ENCODE measurements at places on chromosomes 7 and 10.

- DNase-seq: peak; percentile 16
Measured at GRCh38 chr10:30057421-30057841, 2.0 kb downstream of the JCAD start.

DNA sequence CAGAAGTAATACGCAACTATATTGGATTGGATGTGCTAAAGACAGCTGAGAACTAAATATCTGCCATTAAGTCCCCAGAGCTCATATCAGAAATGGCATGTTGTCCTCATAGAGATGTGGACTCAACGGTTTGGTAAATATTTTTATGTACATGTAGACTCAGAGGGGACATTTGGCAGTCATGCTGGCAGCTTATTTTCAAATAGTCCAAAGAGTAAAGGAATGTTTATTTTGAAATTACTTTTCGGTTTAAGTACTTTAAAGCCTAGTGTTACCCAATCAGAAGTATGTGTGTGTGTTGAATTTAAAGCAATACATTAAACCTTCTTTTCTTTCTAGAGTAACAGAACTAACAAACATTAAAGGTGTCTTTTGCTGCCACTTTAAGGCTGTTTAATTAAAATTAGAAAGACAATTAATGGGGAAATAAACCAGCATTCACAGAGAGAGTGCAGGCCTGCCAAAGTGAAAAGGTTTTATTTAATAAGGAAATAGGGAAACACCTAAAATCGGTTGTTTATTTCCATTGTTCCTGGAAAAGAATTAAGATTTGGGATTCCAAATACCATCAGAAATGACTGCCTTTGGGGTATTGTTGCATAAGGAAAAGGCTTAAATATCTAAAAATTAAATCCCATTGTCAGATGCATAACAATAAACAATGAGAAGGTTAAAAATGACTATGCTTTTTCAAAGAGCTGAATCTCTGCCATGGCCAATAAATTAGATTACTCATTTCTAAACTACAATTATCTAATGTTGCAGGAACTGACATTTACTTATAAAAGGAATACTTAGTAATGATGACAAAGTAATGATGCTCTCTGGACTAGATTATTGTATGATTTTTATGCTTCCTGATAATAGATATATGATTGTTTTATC lies 113.4 kb upstream of the AHR start:
- peak; percentile 11 for DNase-seq

DNA sequence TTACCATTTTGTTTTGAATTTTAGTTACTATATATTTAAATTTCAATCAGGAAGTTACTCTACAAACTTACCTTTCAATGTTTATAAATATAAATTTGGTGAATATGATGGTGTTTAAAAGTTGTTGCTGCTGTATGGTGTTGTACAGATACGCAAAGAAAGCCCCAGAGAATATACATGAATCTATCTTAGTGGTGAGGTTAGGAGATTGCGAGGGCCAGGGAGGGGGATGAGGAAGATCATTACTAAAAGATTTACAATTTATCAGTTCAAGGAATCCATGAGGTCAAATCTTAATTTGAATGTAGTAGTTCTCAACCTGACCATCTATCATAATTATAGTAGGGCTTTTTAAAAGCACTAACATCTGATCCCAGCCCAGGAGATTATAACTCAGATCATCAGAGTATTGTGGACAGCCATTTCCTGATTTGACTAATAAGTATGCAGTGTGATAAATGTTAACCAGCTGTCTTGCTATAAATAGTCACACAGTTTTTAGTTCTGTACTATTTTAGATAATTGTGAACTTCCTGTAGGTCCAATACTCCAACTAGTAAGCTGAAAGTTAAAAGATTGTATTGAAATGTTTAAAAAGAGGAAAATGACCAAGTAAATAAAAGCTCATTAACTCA lies 23.6 kb downstream of the FAM3C start:
- peak; percentile 13 for DNase-seq

DNA sequence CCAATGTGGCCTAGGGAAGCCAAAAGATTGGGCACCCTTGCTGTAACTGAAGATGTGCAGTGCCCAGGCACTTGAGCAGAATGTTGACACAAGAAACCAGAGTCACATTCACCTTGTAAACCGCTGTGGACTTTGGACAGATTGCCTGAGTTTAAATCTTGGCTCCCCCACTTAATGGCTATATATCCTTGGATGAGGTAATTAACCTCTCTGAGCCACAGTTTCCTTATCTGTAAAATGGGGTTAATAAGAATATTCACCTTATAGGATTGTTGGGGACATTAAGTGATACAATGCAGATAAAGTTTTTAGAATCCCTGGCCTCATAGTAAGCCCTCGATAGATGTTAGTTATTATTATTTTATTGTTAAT lies 331.0 kb downstream of the LRMDA start:
- no peak for DNase-seq

GRCh38 chr7:152085131-152085530 lies 59.7 kb downstream of the GALNT11 start:
- no peak for DNase-seq

DNA sequence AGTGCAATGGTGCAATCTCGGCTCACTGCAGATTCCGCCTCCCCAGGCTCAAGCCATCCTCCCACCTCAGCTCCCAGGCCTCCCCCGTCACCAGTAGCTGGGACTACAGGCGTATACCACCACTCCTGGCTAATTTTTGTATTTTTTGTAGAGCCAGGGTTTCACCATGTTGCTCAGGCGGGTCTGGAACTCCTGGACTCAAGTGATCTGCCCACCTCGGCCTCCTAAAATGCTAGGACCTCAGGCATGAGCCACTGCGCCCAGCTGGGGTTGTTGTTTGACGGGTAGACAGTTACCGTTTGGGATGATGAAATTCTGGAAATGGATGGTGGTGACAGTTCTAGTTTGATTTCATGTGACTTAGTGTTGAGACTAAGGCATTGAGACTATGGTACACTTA lies 15.3 kb downstream of the CALML3 start:
- no peak for DNase-seq

GRCh38 chr7:14834456-14834855 lies 68.1 kb downstream of the DGKB start:
- peak; percentile 73 for DNase-seq

- peak; percentile 25 for DNase-seq
Measured at GRCh38 chr10:24307696-24308485, 99.0 kb downstream of the KIAA1217 start.

GRCh38 chr10:4623200-4623599 lies 202.8 kb upstream of the AKR1E2 start:
- no peak for DNase-seq

- no peak for DNase-seq
Measured at GRCh38 chr7:54858008-54858692, 99.1 kb upstream of the SEC61G start.

GRCh38 chr10:130453036-130453720 lies 317.0 kb downstream of the GLRX3 start:
- DNase-seq: no peak

DNA sequence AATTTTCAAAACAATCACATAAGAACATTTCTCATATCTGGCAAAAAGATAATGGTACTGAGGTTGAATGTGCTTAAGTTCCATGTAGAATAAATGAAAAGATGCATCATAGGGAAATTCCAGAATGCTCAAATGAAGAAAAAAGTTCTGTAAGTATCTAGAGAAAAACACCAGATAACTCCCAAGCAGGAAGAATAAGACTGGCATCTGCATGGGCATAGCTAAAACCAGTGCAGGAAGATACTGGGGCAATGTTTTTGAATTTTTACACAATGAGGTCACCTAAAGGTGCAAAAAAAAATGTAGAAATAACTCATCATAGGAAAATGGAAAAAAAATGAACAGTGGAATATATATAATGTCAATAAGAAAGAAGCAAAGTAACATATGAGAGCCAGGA lies 275.2 kb downstream of the BAMBI start:
- no peak for DNase-seq

DNA sequence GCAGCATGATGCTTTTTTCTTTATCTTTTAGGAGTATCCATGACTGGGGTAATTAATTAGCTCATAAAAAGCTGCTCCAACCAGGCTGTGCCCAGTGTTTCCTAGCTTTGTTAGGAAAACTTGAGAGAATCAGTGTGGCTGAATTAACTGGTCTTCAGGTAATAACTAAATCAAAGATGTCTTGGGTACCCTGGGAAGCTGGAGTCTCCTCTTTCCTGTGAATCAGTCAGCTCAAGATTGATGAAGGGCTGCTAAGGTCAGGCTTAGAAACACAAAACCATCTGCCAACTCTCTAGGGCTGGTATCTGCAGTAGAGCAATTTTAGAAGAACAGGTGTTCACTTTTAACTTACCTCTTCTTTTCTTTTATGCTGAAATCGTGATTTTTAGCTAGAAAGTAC lies 21.4 kb upstream of the ATOH7 start:
- no peak for DNase-seq

GRCh38 chr7:27117887-27118491 lies 12.6 kb downstream of the HOXA4 start:
- DNase-seq: peak; percentile 47

- DNase-seq: no peak
Measured at GRCh38 chr10:42519079-42519478, 119.3 kb downstream of the ZNF33B start.

DNA sequence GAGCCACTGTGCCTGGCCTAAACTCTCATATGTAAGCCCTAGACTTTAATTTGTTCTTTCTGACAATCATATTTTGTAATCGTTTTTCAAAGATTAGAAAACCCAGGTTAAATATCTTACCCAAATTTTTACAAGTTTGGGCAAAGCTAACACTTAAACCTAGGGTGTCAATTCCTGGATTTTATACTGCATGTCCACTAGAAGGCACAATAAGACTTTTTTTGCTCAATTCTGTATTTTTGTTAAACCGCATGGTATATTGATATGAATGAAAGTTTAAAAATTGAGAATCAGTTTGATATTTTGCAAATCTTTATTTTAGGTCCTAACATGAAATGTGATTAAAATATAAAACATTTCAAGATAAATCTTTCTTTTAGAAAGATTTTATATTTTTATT lies 29.3 kb downstream of the DYNC2I1 start:
- DNase-seq: peak; percentile 19

DNA sequence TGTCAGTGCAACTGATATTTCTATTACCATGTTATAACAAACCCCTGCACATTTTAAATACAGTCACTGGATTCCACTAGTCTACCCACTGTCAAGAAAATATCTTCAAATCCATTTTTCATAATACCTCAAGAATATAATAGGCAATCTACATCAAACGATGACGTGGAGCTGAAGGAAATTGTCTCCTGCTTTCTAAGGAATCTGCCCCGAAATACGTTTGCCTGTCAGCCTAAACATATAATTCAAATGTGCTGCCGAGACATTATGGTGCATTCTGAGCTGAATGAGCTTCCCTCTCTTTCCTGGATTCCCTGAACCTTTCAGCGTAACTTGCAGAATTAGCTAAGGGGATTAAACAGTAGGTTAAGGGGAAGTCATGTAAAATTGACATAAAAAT lies 306.8 kb downstream of the SORCS1 start:
- no peak for DNase-seq

GRCh38 chr7:113175525-113176104 lies 57.3 kb upstream of the SMIM30 start:
- peak; percentile 3 for DNase-seq

GRCh38 chr7:74101061-74101681 lies 17.6 kb downstream of the LIMK1 start:
- DNase-seq: no peak

DNA sequence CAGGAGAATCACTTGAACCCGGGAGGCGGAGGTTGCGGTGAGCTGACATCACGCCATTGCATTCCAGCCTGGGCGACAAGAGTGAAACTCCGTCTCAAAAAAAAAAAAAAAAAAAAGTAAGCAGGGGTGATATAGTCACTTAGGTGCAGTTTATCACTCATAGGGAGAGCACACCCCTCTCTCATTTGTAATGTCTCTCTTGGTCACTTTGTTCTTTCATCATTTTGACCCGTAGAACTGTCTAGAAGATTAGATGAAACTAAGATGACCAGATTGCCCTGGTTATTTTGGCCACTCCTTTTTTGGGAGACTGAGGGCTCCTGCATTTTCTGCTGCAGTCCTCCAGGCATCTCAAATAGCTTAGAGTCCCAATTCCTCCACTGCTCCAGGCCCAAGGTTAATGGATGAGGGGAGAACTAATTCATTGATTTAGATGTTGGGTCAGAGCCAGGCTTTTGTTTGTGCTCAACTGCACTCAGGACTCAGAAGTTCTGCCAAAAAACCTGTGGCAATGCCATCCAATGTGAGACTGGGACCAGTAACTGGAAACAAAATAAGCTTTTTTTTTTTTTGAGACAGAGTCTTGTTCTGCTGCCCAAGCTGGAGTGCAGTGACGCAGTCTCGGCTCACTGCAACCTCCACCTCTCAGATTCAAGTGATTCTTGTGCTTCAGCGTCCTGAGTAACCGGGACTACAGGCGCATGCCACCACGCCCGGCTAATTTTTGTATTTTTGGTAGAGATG lies 50.0 kb upstream of the CAMK1D start:
- DNase-seq: no peak

- no peak for DNase-seq
Measured at GRCh38 chr10:33040436-33040835, 82.4 kb upstream of the ITGB1 start.

- no peak for DNase-seq
Measured at GRCh38 chr10:100977436-100977835, 8.1 kb downstream of the SEMA4G start.

- no peak for DNase-seq
Measured at GRCh38 chr10:107952649-107953556, 788.4 kb upstream of the SORCS1 start.

DNA sequence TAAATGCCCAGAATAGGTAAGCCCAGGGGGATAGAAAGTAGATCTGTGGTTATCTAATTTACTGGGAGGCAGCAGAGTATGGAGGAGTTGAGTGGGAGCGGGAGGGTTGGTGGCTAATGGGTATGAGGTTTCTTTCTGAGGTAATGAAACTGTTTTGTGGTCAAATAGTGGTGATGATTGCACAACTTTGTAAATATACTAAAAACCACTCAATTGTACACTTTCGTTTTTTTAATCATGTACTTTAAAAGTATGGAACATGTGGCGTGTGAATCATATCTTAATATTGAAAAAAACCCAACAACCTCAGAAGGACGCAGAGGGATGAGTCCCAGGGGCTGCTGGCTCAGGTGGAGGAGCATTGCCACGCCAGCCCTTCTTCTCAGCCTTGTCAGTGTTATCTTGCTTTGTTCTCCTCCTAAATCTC lies 118.1 kb downstream of the WDR11 start:
- DNase-seq: no peak

DNA sequence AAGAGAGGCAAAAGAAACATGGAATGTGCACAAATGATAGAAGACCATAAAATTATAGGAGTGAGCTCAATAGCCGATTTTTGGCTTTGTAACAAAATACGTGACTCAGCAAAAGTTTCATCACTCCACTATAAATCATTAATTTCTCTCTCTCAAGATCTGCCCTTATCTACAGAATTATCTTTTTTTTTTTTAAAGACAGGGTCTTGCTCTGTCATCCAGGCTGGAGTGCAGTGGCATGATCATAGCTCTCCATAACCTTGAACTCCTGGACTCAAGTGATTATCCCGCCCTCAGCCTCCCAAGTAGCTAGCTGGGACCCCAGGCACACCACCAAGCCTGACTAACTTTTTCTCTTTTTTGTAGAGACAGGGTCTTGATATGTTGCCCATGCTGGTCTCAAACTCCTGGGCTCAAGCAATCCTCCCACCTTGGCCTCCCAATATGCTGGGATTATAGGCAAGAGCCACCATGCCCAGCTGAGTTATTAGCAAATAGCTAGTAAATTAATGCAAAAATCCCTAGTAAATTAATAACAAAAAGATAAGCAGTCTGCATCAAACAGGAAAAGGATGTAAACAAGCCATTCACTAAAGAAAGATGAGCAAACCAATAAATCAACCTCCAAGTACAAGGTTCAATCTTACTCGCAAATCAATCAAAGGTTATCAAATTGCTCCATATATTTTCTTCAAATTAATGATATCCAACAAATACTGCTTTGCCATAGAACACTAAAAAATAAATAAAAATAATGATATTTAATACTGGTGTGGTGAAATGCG lies 450.7 kb downstream of the PARD3 start:
- peak; percentile 16 for DNase-seq

Measured in fibroblast of pulmonary artery (primary cell).